Stimulated activated CD4-positive, alpha-beta T cell treated with anti-CD3 and anti-CD28 coated beads, TNF-alpha, amount 100 ng/mL, for 48 hours (primary cell): ENCODE measurements at places on chromosomes 1 and 21.

DNA sequence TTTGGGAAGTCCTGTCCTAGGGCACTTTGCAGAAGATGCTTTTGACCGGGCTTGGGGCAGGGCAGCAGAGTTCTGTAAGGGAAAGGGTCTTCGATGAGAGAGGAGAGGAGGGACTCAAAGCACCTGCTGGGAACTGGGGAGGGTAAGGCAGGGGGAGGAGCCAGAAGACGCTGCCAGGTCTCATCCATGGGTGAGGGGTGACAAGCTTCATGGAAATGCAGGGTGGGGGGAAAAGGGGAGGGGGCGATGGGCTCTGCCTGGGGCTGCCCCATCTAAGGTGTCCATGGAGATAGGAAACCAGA is 20.9 kb upstream of the C2CD2 start:
- DNase-seq, result no peak

- no peak for DNase-seq
Measured at GRCh38 chr1:28855469-28855951, 43.5 kb downstream of the OPRD1 start.

GRCh38 chr1:10773376-10773775 is 23.1 kb downstream of the CASZ1 start:
- no peak for DNase-seq

DNA sequence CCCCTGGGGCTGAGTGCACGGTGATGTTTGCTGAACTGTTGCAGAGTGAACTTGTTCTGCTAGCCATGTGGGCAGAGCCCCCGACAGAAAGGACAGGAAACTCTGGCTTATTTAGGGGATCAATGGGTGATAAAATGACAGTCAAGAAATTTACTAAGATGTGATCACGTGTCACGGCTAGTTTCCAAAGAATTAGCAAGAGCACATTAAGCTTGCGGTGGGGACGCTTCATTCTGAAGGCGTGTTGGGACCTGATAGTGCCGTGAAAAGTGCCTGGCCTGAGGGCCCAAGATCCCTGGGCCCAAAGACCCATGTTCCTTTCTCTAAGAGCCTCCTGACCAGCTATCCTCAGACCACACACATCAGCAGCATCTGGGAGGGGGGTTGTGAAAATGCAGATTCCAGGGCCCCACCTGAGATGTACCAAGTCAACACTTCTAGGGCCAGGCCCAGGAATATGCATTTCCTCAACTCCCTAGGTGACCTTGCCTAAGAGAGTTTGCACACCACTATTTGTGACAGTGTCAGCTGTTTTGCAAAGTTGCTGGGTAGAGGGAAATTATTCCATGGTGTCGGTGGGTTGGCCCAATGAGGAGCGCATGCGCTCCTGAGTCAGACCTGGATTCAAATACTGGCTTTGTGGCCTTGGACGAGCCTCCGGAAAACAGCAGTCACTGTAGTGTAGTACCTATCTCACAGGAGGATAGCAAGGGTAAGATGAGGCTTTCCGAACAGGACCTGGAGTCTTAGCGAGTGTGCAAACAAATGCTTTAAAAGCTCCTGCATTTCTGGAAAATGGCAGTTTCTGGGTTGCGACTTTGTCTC is 77.5 kb downstream of the SPSB1 start:
- no peak for DNase-seq

GRCh38 chr21:27561116-27561515 is 594.2 kb upstream of the ADAMTS5 start:
- DNase-seq, result no peak

DNA sequence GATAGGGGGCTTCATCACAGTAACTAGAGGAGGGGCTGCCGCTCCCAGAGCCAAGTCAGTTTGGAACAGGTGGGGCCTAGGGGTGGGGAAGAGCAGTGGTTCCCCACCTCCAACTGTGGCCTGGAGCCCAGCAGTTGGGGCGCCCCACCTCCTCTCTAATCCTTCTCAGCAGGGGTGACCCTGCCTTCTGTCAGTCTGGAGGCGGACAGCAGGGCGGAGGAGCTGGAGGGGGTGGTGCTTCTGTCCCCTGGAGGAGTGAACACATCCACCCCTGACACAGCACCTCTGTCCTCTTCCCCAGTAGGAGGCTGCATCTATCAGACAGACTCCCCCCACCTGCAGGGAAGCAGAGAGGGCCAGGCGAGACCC is 73.8 kb downstream of the MRPL37 start:
- DNase-seq, result no peak

GRCh38 chr1:30474818-30475200 is 248.6 kb downstream of the MATN1 start:
- DNase-seq, result no peak

GRCh38 chr1:8866792-8867415 is 11.6 kb downstream of the ENO1 start:
- DNase-seq, result no peak

GRCh38 chr1:42210421-42211133 is 46.0 kb upstream of the GUCA2A start:
- DNase-seq, result no peak

DNA sequence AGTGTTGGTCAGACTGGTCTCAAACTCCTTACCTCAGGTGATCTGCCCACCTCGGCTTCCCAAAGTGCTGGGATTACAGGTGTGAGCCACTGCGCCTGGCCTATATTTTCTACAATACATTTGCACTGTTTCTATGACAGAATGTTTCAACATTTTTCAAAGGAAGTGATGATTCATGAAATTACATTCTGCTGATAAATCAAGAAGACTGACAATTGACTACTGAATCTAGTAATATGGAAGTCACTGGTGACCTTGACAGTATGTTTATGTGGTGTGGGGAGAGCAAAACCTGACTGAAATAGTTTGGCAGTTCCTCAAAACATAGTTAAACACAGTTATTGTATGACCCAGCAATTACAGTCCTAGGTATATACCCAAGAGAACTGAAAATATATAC is 18.1 kb downstream of the LRIF1 start:
- DNase-seq, result no peak

DNA sequence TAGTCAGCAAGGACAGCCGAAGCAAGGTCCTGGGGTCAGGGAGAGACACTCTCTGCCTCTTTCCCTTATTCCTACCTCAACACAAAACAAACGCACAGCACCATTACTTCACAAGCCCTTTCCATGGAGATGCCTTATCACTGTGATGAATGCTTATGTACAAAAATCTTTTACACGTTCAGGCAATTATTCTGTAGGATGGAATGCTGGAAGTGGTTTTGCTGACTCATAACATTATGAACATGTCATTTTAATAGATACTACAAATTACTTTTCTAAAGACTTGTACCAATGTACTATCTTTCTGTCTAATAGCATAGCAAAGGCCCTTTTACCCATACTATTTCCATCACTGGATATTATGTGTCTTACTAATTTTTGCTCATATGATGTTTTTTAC is 98.4 kb downstream of the TTLL7 start:
- DNase-seq, result no peak

- DNase-seq, result no peak
Measured at GRCh38 chr21:25737421-25737820, 2.6 kb downstream of the GABPA start.

DNA sequence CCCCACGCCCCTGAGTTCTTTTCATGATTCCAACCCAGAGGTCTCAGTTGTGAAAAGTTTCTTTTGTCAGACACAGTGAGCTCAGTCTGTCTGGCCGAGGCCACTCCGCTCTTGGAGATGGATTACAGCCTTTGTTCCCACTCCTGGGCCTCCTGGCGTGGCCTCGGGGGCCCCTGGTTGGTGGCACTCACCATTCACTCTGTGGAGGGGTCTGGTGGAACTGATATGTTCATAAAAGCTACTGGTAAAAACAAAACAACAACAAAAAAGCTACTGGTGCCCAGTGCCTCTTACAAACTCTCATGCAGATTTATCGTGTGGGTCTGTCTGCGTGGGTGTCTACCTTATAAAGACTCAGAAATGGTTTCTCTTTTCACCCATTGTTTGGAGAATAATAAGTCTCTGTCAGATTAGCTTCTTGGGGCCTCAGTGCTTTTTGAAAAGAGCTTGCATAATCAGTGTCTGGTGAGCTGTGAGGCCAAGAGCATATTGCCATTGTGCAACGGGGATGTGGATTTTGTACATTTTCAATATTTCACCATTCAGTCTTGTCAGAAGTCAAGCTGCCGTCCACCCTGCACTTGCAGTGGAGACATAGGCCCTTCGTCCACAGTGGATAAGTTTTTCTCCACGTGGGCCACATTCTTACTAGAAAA is 86.7 kb downstream of the GALNT2 start:
- DNase-seq, result no peak

- peak; percentile 88 for DNase-seq
Measured at GRCh38 chr1:24502709-24503058, at the start of gene RCAN3. TSS of gene RCAN3 (plus strand) at chr1:24502836. CDS start at chr1:24514373, 11,537 bp downstream.

GRCh38 chr1:47906527-47907176 is 90.5 kb downstream of the TRABD2B start:
- DNase-seq, result no peak

DNA sequence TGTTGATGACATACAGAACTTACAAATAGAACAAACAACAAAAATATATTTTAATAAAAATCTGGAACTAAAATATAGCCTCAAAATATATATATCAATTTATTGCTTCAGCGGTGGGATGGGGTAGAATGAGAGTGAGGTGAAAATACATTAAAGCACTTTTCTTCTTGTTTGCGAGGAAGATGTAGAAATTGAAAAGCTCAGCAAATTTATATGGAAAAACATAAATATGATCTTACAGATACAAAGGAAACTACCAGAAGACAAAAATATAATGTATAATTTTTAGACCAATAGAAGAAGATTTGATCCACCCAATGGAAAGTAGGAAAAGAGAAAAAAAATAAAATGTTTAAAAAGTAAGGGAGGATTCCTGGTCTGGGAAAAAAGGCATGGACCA is 372.2 kb downstream of the DISC1 start:
- DNase-seq, result no peak
